AG04449 (cell line): ENCODE measurements at places on chromosomes 16 and 17.

GRCh38 chr17:5418858-5419355 is 555 bp downstream of the NUP88 start:
- no peak for DNase-seq

DNA sequence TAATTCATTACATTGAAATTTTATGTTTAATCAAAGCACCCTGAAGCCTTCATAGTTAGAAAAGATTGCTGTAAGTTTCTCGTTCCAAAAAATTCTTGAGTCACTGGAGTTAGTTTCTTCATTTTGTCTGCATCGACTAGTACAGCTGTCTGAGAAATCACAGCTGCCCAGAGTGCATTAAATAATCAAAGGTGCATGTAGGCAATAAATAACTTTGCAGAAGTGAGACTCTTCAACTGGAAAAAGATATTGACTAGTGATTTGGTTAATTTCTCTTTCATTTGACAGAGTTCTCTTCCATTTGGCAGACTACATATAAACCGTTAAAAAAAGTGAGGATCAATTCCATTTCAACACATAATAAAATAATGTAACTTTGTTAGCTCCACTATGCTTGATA is 234.0 kb downstream of the CNTNAP4 start:
- DNase-seq = no peak

DNA sequence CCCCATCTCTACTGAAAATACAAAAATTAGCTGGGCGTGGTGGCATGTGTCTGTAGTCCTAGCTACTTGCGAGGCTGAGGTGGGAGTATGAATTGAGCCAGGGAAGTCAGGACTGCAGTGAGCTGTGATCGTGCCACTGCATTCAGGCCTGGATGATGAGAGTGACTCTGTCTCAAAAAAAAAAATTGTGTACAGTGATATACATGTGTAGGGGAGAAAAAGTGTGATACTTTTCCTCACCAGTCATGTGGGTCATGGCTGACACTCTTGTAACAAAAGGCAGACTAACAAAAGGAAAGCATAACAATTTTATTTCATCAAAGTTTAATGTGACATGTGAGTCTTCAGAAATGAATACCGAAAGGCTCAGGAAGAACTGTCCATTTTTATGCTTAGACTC is 2.0 kb upstream of the ABCC12 start:
- no peak for DNase-seq

- no peak for DNase-seq
Measured at GRCh38 chr17:64200080-64201032, 62.7 kb downstream of the TEX2 start.

GRCh38 chr17:44801880-44802279 is 28.2 kb downstream of the GJC1 start:
- DNase-seq = no peak

- no peak for DNase-seq
Measured at GRCh38 chr17:17815436-17816200, 21.2 kb downstream of the SREBF1 start.

DNA sequence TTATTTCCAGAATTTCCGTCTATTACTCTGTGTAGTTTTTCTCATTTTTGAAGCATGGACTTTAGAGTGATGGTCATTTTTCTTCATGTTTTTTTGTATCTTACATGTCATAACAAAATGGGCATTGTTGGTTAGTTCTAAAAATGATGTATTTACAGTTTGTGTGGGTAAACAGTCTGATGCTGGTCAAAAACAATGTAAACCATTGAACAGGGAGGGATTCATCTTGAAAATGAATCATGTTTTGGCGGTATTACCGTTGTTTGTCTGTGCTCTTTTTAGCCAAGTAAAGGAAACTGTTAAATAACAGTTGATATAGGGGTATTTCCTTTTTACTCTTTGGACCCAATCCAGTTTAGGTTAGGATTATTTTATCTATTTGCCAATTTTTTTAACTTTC is 315.8 kb downstream of the BCAS3 start:
- no peak for DNase-seq

- DNase-seq = no peak
Measured at GRCh38 chr16:19294156-19294649, 8.7 kb downstream of the CLEC19A start.

DNA sequence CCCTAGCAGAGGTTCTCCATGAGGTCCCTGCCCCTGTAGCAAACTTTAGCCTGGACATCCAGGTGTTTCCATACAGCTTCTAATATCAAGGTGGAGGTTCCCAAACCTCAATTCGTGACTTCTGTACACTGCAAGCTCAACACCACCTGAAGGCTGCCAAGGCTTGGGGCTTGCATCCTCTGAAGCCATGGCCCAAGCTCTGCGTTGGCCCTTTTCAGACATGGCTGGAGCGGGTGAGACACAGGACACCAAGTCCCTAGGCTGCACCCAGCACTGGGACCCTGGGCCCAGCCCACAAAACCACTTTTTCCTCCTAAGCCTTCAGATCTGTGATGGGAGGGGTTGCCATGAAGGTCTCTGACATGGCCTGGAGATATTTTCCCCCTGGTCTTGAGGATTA is 1292.0 kb downstream of the CDH8 start:
- no peak for DNase-seq

GRCh38 chr17:1473170-1473569 is 17.1 kb upstream of the CRK start:
- DNase-seq = no peak

GRCh38 chr17:72772331-72772821 is 320.1 kb downstream of the SLC39A11 start:
- no peak for DNase-seq

- DNase-seq = no peak
Measured at GRCh38 chr17:8109661-8110455, 8.5 kb downstream of the ALOXE3 start.

DNA sequence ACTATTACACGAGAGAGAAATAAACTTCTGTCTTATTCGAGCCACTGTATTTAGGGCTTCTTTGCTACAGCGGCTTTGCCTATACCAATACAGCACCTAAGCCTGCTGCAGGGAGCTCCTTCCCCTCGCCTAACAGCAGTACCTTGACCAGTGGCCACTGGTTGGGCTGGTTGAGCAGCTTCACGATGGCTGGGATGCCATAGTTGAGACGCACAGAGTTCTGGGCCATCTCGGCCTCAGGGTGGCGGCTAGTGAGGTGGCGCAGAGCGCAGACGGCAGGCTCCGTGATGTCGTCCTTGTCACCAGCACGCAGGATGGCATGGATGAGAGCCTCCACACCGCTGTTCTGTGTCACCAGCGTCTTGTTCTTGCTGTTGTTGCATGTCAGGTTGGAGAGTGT is 23.7 kb downstream of the JUP start:
- no peak for DNase-seq

DNA sequence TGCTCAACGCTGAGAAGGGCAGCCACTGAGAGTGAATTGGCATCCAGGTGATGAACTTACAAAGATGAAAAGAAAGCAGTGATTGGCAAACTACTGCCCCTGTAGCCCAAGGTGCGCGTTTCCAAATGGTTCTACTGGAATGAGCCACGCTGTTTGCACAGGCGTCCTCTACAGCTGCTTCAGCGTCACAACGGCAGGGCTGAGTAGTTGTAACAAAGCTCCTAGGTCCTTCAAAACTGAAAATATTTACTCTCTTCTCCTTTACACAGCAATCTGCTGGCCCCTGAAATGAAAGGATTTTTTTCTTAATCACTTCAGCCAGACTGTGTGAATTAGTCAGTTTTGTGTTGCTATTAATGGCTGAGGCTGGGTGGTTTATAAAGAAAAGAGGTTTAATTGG is 107.2 kb upstream of the FOXF1 start:
- no peak for DNase-seq

GRCh38 chr17:18910881-18911280 is 41.1 kb upstream of the SLC5A10 start:
- DNase-seq = no peak

GRCh38 chr17:10316801-10317542 is 55.8 kb downstream of the MYH13 start:
- no peak for DNase-seq

DNA sequence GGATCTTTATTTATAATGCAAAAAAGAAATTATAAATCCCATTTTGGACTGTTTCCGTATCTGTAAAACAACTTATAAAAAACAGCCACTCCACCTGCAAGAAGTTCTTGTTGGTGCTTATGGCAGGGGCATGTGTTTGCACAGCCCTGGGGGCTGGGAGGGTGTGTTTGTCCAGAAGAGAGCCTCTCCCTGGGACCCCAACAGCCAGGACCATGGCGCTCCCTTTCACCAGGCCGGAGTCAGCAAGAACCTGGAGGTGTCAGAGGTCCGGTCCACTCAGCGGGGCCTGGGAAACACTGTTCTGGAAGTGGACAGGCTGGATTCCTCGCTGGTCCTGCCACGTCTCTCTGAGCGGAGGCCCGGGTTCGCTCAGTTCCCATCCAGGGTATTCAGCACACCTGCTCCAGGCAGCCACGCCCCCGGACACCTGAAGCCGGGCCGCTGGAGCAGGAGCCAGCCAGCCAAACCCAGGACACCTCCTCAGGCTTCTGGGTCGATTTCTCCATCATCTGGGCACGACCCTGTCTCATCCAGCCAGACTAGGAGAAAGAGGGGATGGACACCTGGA is 18.9 kb upstream of the GINS2 start:
- DNase-seq = no peak

- DNase-seq = no peak
Measured at GRCh38 chr17:81509207-81509971, 3.2 kb downstream of the ACTG1 start.
